ENCODE measurements at places on chromosomes 3 and 15. TPM values are rescaled to one million over a fixed set of nuclear protein-coding genes. Genes with fewer than 3 reads are reported as not detected.
A peak's percentile ranks its signal among the peaks of the same experiment; 100 is the strongest.

DNA sequence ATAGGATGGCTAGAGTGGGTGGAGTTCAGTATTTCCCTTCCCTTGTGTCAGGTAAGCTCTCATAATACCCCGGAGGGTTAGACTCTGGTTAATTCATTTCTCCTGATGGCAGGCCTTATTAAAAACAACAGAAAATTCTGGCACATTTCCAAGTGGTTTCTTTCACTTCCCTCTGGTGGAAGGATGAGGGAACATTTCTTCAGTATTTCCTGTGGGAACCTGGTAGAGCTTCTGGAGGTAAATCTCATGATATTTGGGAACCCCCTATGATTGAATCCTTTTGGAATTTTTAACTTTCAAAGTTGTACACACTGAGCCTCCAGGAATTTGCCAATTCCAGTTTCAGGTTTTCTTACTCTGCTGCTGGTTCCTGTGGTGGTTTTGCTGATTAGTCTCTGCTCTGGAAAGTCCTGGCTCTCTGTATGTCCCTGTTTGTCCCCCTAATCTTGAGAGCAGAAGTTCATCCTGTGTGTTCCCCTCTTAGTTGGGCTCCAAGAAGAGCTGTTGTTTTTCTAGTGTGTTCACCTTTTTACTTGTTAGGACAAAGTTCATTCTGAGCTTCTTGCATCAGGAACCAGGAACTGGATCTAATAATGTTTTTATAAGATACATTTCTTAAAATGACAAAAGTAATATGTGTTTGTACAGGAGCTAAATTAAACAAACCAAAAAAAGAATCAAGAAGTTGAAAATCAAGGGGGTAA lies 12.1 kb downstream of the CHRNA7 start:
- DNase-seq: no peak

The SCN11A gene
- not detected for total RNA-seq

The RAB11A gene
- total RNA-seq: 266 TPM

The SCAMP5 gene
- 4.4 TPM for total RNA-seq

- DNase-seq: no peak
Observed at GRCh38 chr15:35182841-35183479, 97.9 kb upstream of the NANOGP8 start.

The NR1I2 gene
- not detected for total RNA-seq

DNA sequence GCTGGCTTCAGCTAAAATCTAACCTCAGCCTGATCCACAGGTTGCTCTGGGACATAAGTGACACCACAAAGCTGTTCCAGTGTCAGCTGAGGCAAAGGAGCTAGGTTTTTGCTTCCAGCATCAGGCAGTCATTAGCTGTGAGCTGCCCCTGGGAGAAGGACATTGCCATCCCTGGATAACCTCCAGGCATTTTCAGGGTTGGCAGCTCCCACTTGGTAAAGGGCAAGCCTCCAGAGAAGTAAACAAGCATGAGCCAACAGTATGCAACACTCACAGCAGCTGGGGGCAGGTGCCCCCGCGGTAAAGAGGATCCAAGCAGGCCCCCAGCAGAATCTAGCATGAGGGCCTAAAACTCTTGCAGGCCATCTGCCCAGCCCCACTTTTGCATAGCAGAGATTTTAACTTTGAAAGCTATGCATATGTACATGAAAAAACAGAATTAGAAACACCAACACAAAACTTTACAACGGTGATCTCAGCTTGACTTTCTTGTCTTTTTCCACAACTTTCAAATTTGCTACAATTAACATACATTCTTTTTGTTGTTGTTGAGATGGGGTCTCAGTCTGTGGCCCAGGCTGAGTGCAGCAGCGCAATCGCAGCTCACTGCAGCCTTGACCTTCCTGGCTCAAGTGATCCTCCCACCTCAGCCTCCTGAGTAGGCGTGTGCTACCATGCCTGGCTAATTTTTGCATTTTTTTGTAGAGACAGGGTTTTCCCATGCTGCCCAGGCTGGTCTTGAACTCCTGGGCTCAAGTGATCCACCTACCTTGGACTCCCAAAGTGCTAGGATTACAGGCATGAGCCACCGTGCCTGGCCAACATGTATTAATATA lies 83.8 kb upstream of the TPM1 start:
- DNase-seq: peak; percentile 87

The GPR62 gene
- not detected for total RNA-seq

The FBN1 gene
- total RNA-seq: 208 TPM

DNA sequence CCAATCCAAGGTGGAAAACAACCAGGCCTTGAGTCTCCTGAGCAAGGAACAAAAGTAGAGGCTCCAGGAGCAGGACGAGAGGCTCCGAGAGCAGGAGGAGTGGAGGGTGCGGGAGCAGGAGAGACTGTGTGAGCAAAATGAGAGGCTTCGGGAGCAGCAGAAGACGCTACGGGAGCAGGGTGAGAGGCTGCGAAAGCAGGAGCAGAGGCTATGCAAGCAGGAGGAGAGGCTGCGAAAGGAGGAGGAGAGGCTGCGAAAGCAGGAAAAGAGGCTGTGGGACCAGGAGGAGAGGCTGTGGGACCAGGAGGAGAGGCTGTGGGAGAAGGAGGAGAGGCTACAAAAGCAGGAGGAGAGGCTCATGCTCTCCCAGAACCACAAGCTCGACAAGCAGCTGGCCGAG lies 60.3 kb upstream of the UBE2Q2 start:
- DNase-seq: no peak

DNA sequence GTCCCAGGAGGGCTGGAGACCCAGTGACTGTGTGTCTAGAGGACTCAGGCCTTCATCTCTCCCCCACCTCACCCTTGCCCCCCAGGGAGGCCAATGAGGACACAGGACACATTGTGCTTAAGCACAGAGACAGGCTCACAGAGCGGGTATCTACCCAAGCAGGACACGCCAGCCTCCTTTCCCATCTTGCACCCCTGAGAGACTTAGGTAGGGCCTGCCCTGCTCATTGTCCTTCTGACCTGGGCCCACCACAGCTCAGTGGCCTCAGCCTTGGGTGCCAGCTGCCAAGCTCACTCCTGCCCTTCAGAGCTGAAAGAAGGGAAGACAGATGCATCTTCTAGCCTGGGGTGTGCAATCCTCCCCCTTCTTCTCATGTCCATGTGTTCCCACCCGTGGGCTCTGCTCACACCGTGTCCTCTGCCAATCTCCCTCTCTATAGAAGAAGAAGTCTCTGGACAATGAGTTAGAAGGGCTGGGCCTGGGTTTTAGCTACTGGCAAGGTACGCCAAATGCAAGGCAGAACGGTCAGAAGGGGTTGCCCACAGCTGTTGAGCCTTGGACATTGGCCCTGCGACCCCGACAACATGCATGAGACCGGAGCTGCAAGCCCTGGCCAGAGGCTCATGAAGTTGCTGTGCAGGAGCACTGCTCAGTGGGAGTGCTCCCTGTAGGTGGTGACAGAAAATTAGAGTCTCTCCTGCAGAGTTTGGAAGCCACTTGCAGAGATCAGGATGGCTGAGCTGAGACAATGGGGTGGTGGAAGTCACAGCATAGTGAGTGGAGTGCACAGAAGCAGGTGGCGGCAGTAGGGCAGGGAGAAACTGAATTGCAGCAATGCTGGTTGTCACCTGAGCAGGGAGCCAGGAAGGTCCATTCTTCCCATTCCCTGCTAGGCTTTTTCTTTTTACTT lies 32.8 kb downstream of the ACSBG1 start:
- DNase-seq: no peak

The KLHL40 gene
- not detected for total RNA-seq

The ARNT2 gene
- total RNA-seq: 1.5 TPM

GRCh38 chr3:24388159-24388558 lies 106.5 kb downstream of the THRB start:
- no peak for DNase-seq

DNA sequence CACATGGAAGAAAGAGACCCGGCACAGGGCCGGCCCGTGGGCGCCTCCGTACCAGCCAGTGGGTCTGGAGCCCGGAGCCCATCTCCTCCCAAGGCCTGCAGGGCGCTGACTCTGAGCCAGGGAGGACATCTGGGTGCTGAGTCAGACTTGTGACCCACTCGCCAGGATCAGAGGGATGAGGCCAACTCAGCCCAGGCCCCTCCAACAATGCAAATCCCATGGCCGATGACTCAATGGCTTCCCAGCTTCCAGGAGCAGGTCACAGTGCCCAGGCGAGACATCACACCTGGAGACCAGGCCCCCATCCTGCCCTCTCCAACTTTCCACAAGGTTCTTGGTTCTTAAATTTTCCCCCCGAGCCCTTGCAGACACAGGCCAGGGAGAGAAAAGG lies 95.1 kb downstream of the LRIG1 start:
- peak; percentile 98 for DNase-seq
